ENCODE measurements at places on chromosomes 13 and 19. TPM values are rescaled to one million over a fixed set of nuclear protein-coding genes. Genes with fewer than 3 reads are reported as not detected.

Gene NFILZ
- polyA plus RNA-seq = not detected

Gene SPACA4
- polyA plus RNA-seq = not detected

Gene GPR12
- polyA plus RNA-seq = 0.23 TPM

GRCh38 chr13:24663586-24663985, 16.6 kb upstream of the ATP12A start:
- DNase-seq = no peak

All from hindlimb muscle (tissue), 1 donor.